ENCODE measurements at places on chromosomes 6 and 20.

GRCh38 chr20:59782986-59783640, 150.3 kb downstream of the SYCP2 start:
- DNase-seq: no peak

- DNase-seq: no peak
Measured at GRCh38 chr6:52335576-52335975, 26.4 kb upstream of the PAQR8 start.

DNA sequence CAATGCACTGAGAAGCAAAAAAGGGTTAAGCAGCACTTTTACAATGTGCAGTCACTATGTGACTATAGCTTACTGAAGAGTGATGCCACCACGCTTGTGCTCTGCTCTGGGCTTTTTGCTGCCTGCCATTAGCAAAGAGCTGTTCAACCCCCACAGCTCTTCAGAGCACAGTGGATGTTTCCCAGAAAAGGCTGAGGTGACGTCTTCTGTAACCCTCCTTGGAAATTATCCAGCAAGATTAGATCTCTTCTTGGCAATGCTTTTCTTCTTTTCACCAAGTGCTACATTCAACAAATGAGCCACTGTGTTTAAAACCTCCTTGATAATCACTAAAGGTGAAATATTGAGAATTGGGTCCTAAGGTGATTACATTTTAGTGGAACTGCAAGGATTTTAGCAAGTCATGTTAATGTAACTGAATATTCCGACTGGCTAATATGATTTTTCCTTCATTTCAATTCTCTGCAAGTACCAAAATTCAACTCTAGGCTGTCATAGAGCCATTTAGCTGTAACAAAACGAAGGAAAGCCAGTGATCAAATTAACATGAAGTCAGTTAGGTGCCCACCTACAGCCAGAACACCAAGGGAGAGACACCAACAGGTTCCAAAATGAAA, 34.9 kb downstream of the ELOVL5 start:
- no peak for DNase-seq

DNA sequence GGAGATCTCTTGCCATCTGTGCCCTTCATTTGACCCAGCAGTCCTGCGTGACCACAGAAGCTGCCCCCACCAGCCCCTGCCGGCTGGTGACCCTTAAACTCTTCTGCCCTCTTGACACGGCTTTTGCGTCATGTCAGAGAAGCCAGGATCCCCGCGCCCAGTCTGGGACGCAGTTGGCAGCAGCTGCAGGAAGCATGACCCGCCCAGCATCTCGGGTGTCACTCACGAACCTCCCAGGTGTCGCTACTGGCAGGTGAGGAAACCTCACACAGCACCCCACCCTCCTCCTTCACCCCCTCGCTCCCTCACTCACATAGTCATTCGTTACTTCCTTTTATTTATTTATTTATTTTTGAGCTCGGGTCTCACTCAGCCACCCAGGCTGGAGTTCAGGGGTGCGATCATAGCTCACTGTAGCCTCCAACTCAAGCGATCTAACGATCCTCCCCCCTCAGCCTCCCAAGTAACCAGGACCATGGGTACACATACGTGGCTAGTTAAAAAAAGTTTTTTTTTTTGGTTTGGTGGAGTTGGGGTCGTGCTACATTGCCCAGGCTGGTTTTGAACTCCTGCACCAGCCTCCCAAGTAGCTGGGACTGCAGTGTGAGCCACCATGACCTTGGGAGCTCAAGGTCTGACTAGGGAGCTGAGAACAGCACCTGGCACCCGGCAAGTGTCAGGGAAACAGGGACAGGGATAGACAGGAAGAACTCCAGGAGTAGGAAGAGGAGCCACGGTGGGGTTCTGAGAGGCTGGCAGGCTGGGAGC, 14.1 kb upstream of the SPDEF start:
- DNase-seq: no peak

DNA sequence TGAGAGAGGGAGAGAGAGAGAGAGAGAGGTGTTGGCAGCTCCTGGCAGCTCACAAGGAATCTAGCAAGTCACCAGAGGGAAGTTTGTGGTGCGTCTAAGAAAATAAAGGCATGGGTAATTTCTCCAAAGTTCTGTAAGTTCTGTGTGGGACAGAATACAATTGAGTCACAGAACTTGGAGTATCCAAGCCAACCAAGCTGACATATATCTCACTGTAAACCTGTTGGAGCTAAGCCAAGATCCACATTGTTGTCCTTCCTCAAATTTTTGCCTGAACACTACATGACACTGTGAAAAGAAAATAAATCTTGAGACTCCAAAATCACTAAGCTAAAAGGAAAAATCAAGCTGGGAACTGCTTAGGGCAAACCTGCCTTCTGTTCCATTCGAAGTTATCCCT, 436.7 kb downstream of the MEI4 start:
- DNase-seq: no peak

DNA sequence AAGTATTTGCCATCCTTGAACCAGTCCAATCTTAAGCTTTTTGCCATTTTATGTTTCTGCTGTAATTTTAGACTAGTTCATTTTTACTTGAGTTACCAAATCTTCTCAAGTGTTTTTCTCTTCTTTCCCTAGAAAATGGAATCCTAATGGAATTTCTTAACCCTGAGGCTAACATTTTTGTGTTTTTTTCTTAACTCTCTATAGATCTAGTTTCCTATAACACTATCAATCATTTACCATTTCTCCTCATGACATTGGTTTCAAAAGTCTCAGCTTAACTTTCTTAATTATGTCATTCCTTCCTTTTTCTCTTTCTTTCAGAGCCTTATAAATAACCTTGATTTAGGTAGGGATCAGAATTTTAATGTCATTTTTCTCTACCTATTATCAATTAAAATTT, 54.8 kb downstream of the SENP6 start:
- DNase-seq: no peak

DNA sequence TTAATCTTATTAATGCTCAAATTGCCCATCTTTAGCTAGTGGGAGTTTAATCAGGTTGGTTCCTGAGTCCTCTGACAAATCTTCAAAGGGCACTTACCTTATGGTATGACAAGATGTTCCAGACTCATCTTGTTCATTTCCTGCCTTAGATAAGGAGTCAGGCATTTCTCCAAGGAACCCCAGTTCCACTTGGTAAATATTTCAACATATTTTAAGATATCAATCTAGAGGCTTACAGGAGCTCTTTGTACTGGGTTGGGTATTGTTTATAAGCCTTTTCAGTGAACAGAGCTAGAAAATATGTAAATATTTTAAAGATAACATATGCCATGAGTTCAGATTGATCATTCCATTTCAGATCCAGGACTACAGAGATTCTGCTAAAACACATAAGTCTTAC, 159.8 kb downstream of the RCAN2 start:
- no peak for DNase-seq

DNA sequence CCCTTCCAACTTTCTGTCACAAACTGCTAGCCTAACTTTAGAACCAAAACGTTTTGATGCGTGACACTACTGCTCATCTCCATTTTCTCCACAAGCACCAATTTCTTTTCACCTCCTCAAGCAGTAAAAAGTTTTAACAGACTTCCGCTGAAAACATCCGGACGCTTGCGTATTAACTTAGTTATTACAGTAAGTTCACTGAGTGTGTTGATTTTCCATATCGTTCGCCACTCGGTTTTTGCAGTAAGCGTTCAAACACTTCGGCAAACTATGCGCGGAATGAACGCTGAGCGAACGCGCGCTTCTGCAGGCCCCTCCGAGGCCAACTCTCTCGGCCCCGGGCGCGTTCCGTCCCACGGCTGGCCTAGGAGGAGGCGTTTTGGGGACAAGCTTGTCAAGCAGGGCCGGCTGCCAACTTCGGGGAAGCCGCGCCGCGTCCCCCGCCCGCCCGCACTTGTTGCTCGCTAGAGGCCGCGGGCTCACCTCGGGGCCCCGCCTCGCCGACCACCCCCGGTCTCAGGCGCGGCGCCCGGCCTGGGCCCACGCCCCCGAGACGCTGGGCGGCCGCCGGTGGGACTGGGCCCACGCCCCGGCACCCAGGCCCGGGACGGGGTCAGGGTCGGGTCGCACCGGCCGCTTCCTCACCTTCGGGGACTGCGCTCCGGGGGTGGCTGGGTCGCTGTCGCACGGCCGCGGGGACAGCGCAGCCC, 945 bp downstream of the PHF10 start:
- peak; percentile 28 for DNase-seq

DNA sequence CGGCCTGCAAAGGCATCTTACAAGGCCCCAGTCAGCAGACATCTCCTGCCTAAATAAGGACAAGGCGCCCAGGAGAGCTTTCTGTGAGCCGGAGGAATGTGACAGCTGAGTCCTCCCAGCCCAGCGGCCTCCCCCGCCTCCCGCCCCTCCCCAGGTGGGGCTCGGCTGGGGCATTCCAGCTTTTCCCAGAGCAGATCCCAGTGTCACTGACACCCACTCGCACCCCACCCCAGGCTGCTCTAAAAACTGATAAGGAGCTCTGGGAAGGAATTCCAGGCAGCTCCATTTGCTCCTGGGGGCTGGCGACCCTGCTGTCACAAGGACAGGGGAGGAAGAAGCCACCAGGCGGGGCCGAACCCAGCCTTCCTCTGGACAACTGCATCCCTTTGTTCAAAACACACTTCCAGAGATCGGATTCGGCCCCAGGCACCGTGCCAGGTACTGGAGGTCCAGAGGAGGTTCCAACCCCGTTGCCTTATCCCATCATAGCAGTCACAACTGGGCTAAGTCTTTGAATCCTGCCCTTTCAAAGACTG, 49.7 kb downstream of the JPH2 start:
- DNase-seq: no peak

GRCh38 chr6:116783852-116784251, 18.3 kb upstream of the FAM162B start:
- no peak for DNase-seq

- no peak for DNase-seq
Measured at GRCh38 chr6:169243186-169243585, 10.5 kb downstream of the THBS2 start.

DNA sequence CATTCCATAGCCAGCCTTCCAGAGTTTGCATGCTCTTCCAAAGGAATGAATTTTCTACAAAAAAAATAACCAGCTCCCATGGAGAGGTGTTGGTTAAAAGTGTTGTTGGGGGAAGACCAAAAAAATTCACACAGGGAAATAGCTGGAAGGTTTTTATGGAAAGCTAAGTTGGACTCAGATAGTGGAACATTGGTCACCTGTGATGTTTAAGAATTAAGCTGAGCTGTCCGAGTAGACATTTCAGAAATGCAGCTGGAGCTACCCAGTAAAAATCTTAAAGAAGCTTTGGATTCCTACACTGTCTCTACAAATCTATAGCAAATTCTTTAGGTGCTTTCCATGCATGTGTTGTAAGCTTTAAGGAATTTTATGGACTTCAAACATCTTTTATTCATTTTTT, 155.5 kb downstream of the THBS2 start:
- no peak for DNase-seq

- DNase-seq: no peak
Measured at GRCh38 chr6:110815015-110815410, 256 bp downstream of the CDK19 start.

DNA sequence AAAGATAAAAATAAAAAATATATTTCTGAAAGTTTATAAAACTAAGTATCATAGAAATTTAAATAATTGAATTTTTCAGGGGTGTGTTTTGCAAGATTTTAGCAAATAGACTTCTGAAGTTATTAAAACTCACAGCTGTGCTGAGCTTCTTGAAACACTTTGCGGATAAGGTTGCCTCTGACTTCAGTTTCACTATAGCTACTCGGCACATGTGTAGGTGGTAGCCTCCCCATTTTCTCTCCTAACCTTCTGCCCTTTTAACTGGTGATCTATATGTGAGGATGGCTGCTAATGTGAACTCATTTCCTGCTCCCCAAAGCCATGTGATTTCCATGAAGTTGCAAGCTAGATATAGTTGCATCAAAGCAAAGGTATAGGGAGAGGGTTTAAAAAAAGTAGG, 129.3 kb upstream of the STMND1 start:
- DNase-seq: no peak

GRCh38 chr6:146300521-146300920, 243.1 kb upstream of the RAB32 start:
- DNase-seq: no peak

GRCh38 chr6:150866147-150866990, 867 bp downstream of the MTHFD1L start:
- DNase-seq: no peak

- peak; percentile 19 for DNase-seq
Measured at GRCh38 chr6:63307581-63308246, 12.1 kb downstream of the LGSN start.

- no peak for DNase-seq
Measured at GRCh38 chr6:16486661-16487060, 248.3 kb downstream of the GMPR start.

DNA sequence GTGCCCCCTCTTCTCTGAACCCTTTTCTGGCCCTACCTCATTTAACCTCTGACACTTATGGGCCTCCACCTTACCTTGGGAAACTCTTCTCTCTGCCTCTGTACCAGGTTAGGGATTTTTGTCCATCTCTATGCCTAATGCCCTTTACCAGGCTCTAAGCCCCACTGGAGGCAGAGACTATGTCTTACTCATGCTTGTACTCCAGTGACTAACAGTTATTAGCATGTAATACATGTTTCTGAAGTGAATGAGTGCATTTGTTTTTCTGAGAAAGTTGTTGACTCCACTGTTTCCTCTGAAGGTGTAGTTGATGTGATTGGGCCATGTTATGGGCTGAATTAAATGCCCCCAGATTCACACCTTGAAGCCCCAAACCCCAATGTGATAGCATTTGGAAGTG, 234.3 kb downstream of the PACRG start:
- no peak for DNase-seq

GRCh38 chr6:15893556-15894253, 230.9 kb upstream of the DTNBP1 start:
- no peak for DNase-seq
